Anterior cingulate cortex (tissue), 58 donors: ENCODE measurements at places on chromosomes 6 and 20.

- DNase-seq, result no peak
Measured at GRCh38 chr6:150177259-150177951, 34.6 kb downstream of the PPP1R14C start.

GRCh38 chr20:43360016-43360415 is 97.7 kb upstream of the SRSF6 start:
- DNase-seq, result no peak

GRCh38 chr6:91387290-91388059 is 800.6 kb upstream of the MAP3K7 start:
- no peak for DNase-seq

- no peak for DNase-seq
Measured at GRCh38 chr20:59086923-59087322, 44.3 kb upstream of the PRELID3B start.

- DNase-seq, result no peak
Measured at GRCh38 chr20:40449974-40450616, 238.9 kb downstream of the MAFB start.

DNA sequence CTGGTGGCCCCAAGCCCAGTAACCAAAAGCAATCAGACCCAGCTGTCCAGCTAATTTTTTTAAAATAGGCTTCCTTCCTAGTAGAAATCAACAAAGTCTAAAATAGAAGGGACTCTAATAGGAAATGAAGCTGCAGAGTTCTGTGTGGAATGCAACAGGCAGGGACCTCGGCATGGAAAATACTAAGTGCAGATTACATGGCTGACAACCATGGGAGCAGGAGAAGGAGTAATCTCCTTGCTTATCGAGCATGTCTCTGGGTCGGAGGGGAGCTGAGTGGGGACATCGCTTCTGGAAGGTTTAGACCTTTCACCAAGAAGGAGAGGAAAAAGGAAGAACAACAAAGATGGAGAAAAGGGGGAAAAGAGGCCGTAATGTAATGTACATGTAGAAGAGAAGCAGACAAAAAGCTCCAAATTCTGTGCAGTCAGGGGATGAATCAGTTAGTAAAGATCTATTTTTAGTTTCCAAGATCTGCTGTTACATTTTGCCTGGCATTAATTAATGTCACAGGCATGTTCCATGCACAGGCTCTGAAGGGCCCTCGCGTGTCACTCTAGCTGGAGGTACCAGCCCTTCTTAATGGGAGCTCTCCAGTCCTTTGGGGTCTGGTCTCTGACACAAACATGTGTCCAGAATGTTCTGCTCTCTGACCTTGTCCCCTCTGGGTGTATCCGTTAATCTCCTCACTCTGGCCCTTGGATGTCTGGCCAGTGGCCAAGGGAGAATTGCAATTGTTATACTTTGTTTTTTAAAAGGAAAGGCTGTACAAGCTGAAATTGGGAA is 16.6 kb upstream of the ZNF831 start:
- DNase-seq, result no peak

- no peak for DNase-seq
Measured at GRCh38 chr6:14012313-14013030, 87.7 kb downstream of the RNF182 start.

DNA sequence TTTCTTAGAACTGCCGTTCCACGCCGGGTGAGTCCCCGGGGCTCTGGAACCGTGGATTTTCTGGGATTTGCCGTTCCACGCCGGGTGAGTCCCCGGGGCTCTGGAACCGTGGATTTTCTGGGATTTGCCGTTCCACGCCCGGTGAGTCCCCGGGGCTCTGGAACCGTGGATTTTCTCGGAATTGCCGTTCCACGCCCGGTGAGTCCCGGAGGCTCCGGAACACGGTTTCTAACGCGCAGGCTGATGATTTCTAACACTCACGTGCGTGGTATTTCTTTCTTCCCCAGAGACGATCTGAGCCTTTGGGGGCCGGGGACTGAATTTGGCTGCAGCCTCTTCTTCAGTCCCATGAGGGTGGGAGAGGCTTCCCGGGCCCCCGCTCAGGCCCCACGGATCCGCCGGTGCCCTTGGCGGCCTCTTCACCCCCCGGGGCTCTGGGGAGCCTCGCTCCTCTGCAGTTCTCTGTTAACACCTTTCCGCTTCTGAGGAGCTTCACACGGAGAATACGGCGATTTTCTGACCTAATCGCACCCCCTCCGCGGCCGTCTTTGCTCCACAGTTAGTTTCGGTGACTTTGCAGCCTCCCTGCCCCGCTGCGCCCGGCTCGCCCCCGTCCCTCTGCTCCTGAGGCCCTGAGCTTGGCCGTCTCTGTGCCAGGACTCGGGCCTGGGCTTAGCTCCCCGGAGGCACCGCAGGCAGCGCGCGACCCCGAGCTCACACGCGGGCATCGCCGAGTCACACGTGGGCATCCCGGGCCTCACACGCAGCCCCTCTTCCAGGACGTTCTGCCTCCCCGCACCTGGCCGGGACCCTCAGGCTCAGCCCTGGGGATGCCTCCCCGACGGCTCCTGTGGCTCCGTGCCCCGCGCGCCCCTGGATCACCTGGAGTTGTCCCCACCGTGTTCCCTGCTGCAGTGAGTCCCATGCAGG is 7.2 kb upstream of the KIF25 start:
- DNase-seq, result no peak

DNA sequence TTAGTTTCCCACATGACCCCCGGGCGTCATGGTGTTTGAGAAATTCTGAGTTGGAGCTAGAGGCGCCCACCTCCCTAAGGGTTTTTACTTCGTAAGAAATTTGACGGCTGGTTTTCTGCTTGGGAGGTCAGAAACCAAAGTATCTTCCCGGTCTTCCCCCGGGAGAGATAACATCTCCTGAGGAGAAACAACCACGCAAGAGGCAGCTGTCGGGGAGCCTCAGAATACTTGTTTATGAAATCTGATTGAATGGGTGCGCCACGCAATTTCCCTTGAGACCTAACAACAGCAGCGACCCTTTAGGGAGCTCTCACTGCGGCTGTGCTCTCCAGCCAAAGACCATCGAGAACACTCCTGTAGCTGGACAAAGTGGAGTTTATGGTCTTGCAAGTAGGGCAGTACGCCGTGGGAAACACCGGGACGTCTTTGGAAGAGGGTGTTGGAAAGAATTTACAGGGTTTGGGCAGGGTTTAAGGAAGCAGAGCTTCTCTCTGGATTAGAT is 608 bp upstream of the EIF2S2 start:
- no peak for DNase-seq

DNA sequence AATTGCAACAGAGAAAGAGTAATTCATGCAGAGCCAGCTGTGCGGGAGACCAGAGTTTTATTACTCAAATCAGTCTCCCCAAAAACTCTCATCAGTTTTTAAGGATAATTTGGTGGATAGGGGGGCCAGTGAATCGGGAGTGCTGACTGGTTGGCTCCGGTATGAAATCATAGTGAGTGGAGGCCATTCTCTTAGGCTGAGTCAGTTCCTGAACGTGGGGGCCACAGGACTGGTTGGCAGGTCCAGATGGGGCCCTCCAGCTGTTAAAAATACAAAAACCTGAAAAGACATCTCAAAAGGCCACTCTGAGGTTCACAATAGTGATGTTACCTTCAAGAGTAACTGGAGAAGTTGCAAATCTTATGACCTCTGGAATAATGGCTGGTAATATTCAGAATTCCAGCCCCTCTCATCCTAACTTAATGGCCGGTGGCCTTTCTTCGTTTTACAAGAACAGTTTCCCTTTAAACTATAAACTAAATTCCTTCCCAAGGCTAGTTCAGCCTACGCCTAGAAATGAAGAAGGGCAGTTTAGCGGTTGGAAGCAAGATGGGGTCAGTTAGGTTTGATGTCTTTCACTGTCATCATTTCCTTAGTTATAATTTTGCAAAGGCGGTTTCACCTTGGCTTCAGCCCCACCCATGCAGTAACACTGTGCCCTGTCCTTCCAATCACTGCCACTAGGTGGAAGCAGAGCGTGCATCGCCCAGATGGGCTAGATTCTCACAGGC is 6.8 kb upstream of the MICA start:
- peak; percentile 73 for DNase-seq

GRCh38 chr20:44773070-44773829 is 27.6 kb downstream of the KCNK15 start:
- DNase-seq, result no peak
